ENCODE measurements at places on chromosomes 1 and 21.

GRCh38 chr1:226149806-226150205 lies 36.7 kb downstream of the ACBD3 start:
- DNase-seq = no peak

DNA sequence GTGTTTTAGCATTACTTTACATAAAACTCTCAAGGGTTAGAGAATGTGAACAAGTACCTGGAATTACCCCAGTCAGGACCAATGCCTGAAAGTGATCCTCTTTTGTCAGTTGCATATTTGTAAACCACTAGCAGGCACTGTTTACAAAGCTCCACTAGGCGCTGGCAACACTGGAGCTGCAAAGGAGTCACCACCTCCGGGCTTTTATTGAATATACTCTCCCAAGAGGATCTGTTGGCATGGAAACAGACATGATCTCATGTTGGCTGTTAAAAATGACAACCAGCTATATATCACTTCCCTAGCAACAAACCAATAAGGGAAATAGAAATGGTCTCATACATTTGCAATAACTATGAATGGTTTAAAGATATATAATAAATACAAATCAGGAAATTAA lies 116.0 kb downstream of the TTLL7 start:
- DNase-seq = no peak

GRCh38 chr1:16442941-16443340 lies 2.4 kb downstream of the NECAP2 start:
- no peak for DNase-seq

DNA sequence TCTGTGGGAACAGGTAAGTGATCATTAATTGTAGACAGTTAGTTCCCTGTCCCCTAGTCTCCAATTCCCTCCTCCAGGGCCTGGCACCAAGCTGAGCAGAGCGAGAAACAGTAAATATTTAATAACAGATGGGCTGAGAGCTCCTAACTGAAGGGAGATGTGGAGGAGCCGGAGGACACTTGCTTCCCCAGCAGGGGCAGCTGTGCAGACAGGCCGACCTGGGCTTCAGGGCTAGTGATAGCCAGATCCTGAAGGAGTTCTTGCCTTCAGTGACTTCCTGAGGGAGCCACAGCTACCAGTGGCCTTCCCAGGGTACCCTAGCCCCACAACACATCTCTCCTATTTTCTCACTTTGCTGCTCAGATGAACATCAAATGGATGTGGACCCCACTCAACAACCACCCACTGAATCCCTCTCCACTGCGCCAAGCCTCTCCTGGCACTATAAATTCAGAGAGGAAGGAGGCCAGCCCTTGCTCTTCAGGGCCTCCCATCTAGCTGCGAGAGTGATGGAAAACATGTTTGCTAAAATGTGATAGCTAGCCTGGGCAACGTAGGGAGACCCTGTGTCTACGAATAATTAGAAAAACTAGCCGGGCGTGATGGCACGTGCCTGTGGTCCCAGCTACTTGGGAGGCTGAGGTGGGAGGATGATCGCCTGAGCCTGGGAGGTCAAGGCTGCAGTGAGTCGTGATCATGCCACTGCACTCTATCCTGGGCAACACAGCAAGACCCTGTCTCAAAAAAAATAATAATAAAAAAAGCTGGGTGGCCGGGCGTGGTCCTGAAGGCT lies 26.9 kb upstream of the SYNC start:
- DNase-seq = no peak

- DNase-seq = no peak
Observed at GRCh38 chr1:186849271-186849671, 20.5 kb downstream of the PLA2G4A start.

DNA sequence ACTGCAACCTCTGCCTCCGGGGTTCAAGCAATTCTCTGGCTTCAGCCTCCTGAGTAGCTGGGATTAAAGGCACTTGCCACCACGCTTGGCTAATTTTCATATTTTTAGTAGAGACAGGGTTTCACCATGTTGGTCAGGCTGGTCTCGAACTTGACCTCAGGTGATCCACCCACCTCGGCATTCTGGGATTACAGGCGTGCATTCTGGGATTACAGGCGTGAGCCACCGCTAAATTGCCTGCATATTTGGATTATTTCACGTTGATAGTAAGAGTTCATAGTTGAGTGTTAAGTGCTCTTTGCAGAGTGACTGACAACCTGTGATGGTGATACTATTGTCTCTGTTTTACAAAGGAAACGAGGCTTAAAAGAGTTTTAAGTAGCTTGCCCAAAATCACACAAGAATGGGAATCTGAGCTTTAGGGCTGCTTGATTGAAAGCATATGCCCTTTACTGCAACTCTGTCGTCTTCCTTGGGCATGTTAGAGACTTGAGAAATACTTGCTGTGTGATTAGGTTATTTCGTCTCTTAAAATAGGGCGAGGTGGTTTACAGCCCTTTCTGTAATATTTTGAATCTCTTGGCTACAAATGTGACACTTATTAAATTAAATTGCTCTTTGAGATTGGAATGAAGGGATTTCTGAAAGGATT lies 12.4 kb downstream of the CDC42 start:
- DNase-seq = no peak

GRCh38 chr1:200512191-200512590 lies 102.4 kb upstream of the ZNF281 start:
- DNase-seq = no peak

GRCh38 chr1:47871799-47872353 lies 125.3 kb downstream of the TRABD2B start:
- no peak for DNase-seq

DNA sequence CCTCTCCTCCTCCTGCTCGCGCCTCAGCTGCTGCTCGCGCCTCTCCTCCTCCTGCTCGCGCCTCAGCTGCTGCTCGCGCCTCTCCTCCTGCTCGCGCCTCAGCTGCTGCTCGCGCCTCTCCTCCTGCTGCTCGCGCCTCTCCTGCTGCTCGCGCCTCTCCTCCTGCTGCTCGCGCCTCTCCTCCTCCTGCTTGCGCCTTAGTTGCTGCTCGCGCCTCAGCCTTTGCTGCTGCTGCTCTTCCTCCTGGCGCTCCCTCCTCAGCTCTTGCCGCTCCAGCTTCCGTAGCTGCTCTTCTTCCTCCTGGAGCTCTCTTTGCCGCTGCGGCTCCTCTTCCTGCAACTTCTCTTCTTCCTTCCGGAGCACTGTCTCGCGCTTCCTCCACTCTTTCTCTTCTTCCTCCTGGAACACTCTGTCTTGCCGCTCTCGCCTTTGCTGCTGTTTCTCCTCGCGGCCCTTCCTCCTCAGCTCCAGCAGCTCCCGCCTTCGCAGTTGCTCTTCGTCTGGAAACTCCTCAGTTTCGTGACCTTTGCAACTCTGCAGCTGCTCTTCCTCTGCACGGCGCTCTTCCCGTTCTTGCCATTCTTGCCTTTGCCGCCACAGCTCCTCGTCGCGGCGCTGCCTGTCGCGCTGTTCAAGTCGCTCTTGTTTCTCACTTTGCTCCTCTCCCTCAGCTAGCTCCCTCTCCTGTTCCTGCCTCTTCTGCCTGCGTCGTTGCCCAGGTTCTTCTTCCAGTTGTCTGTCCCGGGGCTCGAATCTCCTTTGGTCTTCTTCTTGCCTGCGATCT lies 3.0 kb downstream of the TCHH start:
- no peak for DNase-seq

DNA sequence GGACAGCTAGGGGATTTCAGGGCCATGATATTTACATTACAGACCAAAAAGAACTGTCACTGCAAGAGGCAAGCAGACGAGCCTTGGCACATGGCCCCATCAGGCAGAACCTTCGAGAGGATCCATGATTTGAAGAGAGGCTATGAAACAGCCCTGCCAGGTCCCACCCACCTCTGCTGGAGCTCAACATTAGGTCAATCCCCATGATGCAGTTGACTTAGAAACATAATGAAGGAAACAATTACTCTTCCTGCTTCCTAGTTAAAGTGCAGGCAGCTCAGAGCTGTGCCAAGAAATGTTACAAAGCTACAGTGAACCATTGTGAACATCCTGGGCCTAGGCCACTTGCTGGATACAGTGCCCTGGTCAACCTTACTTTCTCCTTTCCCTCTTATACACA lies 41.7 kb upstream of the PTCH2 start:
- DNase-seq = no peak

- no peak for DNase-seq
Observed at GRCh38 chr1:216907100-216907499, 183.9 kb upstream of the ESRRG start.

DNA sequence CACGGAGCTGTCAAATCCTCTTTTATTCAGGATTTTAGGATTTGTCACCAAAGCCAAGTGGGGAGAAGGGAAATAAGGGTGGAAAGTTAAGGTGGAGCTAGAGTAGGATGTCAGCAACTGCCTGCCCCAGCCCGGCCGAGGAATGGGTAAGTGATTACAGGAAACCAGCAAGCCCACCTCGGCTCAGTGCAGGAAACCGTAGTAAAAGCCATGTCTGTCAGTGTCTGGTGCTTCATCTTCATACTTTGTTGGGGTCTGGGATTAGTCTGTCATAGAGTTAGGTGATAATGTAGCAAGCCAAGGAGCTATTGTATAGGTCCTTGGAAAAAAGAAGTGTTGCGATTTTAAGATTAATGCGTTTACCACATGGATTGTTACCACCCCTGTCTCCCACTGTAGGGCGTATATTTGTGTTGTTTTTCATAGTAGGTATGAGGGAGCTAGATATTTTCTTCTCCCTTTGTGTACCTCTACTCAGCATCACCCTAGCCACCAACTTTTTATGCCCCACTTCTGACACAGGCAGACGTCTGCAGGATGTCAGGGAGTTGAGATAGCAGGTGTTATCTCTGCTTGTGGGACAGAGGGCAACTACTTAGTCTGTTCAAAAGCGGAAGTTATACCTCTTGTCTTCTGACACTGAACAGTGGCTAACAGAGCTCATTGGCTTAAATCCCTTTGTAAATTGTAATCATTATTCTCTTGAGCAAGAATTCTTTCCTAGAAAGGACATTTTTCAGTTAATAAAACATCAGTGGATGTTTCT lies 253.7 kb downstream of the HHAT start:
- DNase-seq = no peak

- no peak for DNase-seq
Observed at GRCh38 chr1:198259333-198260074, 102.7 kb downstream of the NEK7 start.

Measured in stimulated activated CD4-positive, alpha-beta T cell treated with anti-CD3 and anti-CD28 coated beads, Interleukin-2, amount 100 ng/mL, for 4 hours (primary cell).